ENCODE measurements at places on chromosomes 13 and 19. TPM values are rescaled to one million over a fixed set of nuclear protein-coding genes. Genes with fewer than 3 reads are reported as not detected.

GRCh38 chr19:49684251-49684982 lies 5.0 kb upstream of the ADM5 start:
- no peak for DNase-seq

DNA sequence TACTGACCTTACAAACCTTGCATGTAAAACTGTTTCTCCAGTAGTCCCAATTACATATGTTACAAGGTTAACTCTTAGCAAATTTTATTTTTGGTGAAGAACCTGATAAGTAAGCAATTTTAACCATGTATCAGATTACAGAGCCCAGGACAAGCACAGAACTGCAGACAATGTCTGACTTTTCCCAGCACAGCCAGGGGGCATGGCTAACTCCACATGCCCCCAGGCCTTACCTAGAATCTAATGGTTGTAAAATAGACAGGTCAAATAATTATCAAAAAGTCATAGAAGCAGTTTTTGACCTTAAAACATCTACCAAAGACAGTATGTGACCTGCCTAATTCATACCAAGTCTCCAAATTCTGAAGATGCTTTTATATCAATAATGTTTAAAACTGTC lies 364.1 kb downstream of the FOXO1 start:
- no peak for DNase-seq

GRCh38 chr13:27336014-27336673 lies 65.5 kb downstream of the RASL11A start:
- no peak for DNase-seq

GRCh38 chr19:48512504-48513288 lies 1.1 kb upstream of the LMTK3 start:
- DNase-seq, result no peak

Gene IGFL1
- total RNA-seq, result 0.69 TPM
